ENCODE measurements at places on chromosomes 12 and 14.
A peak's percentile ranks its signal among the peaks of the same experiment; 100 is the strongest.

DNA sequence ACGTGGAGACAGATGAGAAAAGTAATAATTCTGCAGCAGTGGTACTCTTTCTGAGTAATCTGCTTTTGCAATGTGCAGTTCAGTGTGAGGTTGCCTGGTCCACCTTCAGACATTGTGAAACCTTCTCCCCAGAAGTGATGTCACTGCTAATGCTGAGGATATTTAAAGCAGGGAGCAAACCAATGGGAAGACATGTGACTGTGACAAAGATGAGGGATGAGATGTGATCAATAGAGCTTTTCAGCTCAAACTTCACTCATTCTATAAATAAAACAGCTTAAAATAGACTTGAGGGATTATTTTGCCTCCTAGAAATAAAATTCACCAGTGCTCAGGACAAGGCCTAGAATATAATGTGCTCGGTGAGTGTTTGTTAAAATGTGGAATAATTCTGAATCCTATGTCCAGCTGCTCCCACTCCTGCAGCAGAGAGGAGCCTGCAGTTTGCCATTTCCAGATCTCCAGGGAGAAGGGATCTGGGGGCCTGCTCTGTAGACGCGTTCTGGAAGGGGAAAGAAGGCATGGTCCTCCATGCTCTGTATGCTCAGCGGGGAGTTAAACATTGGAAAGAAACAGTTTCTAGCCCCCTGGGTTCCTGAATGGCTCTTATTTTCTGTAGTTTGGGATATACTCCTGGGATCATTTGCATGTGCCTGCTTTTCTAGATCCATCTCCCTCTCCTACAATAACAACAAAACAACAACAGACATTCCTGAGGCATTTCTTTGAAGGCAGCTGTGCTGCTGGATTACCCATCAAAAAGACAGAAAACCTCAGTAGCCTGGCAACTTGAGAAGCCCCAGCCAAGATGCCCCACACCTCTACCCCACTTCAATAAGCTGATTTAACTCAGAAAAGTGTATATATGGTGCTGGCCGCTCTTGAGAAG lies 8.9 kb downstream of the SLC7A8 start:
- DNase-seq, result peak; percentile 66

DNA sequence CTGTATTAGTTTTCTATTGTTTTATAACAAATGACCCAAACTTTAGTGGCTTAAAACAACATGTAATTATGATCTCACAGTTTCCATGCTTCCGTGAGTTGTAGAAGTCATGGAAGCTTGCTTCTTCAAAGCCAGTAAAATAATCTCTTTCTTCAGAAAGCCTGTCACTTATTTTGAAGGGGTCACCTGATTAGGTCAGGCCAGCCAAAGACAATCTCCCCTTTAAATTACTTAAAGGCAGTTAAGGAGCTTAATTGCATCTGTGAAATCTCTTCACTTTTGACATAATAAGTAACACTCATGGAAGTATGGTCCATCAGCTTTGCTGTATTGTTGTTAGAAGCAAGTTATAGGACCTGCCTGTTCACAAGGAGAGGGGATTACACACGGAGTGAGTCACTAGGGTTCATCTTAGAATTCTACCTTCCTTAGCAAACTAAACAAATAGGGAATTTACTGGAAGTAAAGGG lies 89.8 kb downstream of the FAR2 start:
- no peak for DNase-seq

GRCh38 chr12:119090865-119091264 lies 87.9 kb upstream of the HSPB8 start:
- DNase-seq, result no peak

GRCh38 chr12:127761880-127762279 lies 505.1 kb upstream of the TMEM132C start:
- no peak for DNase-seq

GRCh38 chr12:109689426-109689825 lies 24.2 kb upstream of the FAM222A start:
- DNase-seq, result no peak

DNA sequence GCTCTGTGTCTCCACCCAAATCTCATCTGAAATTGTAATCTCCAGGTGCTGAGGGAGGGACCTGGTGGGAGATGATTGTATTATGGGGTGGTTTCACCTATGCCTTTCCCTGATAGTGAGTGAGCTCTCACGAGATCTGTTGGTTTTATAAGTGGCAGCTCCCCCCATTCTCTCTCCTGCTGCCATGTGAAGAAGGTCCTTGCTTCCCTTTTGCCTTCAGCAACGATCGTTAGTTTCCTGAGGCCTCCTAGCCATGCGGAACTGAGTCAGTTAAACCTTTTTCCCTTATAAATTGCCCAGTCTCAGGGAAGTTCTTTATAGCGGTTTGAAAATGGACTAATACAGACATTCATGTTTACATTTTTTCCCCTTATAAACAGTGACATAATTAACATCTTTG lies 36.1 kb downstream of the PELI2 start:
- DNase-seq, result no peak

DNA sequence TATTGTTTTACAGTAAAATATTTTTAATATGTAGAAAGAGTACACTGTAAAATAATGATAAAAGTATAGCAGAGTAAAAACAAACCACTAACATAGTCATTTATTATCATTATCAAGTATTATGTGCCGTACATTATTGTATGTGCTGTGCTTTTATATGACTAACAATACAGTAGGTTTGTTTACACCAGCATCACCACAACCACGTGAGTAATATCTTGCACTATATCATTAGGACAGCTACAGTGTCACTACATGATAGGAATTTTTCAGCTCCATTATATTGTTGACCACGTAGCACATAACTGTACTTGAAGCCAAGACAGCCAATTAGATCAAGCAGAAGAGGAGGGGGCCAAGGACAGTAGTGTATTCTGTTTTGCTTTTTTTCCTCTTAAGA lies 415.4 kb downstream of the RAD51B start:
- DNase-seq, result no peak

- DNase-seq, result no peak
Observed at GRCh38 chr12:64747695-64748094, 11.5 kb downstream of the GNS start.

- no peak for DNase-seq
Observed at GRCh38 chr12:110841007-110841406, 5.8 kb upstream of the CCDC63 start.

DNA sequence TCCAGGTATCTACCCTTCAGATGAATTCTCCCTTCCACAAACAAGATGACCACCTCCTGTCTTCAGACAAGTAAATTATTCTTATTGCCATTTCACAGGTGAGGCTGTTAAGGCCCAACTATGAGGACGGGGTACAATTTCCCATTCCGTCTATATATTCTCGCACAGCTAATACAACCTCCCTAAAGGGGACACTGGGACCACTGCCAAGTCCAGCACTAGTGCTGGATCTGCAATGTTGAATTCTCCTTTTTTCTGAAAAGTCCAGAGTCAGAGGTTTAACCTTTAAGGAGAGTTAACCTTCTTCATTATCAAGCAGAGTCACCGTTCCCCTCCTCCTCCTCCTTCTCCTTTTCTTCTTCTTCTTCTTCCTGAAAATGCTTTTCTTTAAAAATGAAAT lies 130.4 kb upstream of the PARP11 start:
- DNase-seq, result no peak

DNA sequence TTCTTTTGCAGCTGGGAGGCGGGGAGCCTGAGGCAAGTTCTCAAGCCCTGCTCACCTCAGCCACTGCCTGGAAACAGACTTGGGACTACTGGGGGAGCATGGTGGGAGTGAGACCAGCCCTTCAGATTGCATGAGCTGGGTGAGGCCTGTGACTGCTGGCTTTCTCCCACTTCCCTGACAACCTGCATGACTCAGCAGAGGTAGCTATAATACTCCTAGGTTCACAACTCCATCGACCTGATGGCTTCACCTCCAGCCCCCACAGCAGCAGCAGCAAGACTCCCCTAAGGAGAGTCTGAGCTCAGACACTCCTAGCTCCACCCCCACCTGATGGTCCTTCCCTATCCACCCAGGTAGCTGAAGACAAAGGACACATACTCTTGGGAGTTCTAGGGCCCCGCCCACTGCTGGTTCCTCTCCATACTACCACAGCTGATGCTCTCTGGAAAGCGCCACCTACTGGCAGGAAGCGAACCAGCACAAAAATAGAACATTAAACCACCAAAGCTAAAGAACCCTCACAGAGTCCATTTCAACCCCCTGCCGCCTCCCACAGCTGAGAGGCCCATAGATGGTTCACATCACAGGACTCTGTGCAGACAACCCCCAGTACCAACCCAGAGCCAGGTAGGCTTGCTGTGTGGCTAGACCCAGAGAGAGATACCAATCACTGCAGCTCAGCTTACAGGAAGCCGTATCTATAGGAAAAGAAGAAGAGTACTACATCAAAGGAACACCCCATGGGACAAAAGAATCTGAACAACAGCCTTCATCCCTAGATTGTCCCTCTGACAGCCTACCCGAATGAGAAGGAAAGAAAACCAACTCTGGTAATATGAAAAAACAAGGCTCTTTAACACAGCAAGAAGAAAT lies 68.7 kb downstream of the RPAP3 start:
- DNase-seq, result no peak

DNA sequence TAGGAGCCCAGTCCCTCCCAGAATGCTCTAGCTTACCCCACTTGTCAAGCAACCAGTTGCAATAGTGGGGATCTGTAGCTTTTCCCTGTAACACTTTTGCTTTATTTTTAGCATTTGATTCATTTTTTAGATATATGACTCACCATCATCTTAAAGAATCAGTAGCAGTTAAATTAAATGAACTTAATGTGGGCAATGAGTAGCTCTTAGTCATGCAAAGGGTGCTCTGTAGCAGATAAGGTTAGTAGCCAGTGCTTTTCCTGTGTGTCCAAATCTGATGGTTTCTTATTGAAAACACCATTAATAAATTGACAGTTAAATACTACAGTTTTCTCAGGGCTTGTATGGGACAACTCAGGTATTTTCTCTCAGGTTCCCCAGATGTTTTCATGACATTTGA lies 311.8 kb downstream of the RERGL start:
- DNase-seq, result no peak

DNA sequence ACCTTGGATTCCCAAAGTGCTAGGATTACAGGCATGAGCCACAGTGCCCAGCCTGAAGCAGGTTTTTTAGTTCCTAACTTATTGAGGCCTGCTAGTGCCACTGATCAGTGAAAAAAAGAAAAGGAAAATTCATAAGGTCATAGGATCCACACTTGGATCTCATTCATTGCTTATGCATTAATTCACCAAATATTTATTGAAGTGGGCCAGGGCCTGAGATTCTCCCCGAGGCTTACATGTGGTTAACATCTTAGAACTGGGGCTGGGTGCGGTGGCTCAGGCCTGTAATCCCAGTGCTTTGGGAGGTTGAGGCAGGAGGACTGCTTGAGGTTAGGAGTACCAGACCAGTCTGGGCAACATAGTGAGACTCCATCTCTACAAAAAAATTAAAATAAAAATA lies 29.5 kb upstream of the MAP1LC3B2 start:
- no peak for DNase-seq

- no peak for DNase-seq
Observed at GRCh38 chr12:112980491-112981158, 2.3 kb downstream of the OAS2 start.

- no peak for DNase-seq
Observed at GRCh38 chr14:52481864-52482263, 70.4 kb downstream of the TXNDC16 start.

GRCh38 chr14:99937475-99938244 lies 127.6 kb upstream of the EVL start:
- no peak for DNase-seq

DNA sequence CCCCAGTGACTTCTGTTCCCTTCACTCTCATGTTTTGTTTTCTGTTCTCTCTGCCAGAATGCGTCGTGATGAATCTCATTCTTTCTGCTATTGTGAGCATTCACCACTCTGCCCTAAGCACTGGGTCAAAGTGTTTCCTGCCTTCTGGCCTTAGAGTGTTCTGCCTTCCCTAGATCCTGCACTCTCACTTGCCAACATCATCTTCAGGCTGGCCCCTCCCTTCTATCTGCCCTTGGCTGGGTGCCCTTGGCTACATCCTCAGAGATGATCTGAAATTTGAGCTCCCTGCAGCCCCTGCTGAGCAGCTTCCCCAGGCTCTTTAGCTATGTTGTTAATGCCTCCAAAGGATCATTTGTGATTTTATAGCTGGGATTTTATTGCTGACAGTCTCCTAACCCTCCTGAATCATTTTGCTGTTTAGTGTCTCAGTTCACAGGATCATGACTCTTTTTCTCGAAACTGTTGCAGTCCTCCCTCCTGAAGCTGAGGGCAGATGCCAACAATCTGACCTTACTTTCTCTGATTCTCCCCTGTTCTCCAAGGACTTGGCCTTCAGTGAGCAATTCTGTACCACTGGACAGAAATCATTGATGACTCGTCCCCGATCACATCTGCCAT lies 4.5 kb downstream of the DHRS2 start:
- DNase-seq, result peak; percentile 22

DNA sequence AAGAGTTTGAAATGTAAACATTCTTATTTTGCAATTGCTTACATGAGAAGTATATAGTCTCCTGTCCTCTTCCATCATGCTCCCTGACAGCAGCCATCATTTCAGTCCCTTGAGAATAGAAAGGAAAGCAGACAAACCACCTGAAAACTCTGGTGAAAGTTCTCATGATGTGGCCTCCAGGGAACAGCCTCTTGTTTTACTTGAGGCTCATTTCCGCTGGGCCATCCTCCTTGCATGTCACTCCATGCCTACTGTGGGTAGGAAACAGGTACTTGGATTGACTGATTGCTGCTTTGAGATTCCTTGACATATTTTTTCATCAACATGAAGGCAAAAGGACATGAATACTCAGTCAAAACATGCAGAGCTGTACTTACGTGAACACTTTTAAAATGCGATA lies 6.0 kb downstream of the SYT1 start:
- DNase-seq, result no peak

DNA sequence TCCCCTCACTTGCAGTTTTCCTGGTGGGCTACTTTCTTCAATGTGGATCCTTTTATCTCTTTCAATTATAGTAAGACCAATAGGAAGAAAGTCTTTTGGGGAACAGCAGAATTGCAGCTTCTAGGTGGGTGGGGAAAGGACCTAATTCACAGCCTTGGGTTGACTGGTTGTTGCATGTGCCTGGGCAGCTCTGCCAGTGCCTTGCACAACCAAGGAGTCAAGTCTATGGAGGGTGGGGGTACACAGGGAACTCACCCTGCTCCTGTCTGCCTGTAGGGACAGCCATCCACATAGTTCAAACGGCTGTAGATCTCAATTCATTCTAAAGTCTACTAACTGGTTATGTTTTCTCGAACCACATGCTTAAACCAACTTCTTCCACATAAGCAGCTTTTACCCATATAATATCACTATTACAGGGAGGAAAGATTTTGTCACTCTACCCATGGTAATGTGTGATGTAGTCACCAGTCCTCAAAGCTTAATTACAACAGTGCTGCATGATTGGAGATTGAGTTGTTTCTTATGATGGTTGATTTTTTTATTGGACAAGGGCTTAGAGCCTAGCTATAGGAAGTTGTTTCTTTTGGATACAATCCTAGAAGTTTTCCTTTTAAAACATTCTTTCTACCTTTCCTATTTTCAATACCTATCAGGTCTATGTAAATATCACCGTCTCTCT lies 117.7 kb upstream of the FRMD6 start:
- no peak for DNase-seq

DNA sequence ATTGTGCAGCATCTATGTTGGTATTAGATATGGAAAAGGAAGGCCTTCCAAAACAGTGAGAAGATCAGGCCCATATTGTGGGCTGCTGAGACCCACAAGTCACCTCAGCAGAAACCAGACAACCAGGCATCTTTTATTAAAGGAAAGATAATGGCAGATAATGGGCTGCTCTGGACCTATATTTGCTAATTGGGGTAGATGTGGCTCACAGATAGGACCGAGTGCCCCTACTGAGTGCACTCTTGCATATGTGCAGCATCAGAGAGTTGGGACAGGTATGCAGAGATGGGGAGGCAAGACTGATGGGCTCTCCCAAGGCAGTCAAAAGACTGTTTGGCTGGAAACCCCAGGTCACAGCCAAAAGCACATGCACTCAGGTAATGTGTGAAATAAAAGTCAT lies 149.8 kb upstream of the GZMB start:
- no peak for DNase-seq
